ENCODE measurements at places on chromosomes 4 and X. TPM values are rescaled to one million over a fixed set of nuclear protein-coding genes. Genes with fewer than 3 reads are reported as not detected.

The SRPK3 gene
- 0.85 TPM for total RNA-seq

The TMSB15C gene
- total RNA-seq: 3.1 TPM

The GAR1 gene
- total RNA-seq: 5.8 TPM

The PPP2R2C gene
- total RNA-seq: not detected

The OSTC gene
- total RNA-seq: 452 TPM

The PCDH10 gene
- total RNA-seq: 21.3 TPM

The FAM47E gene
- 0.19 TPM for total RNA-seq

The TBC1D9 gene
- total RNA-seq: 48.2 TPM

All from regular cardiac myocyte (primary cell).